ENCODE measurements at places on chromosomes 1 and 21.

DNA sequence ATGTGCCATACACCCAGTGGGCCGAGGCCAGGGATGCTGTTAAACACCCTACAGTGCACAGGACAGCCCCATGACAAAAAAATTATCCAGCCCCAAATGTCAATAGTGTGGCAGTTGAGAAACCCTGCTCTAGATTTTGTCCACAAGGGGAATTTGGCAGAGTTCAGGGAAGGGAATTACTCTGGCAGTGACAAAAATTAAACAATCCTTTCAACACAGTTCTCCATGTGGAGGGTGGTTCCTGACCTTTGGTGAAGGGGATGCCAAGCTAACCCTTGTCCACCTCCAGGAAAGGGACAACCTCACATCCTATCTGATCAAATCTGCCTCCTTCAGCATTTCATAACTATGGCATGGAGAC is 28.4 kb upstream of the CD84 start:
- DNase-seq: no peak

- no peak for DNase-seq
Measured at GRCh38 chr1:1677718-1678580, 14.6 kb downstream of the SLC35E2B start.

- no peak for DNase-seq
Measured at GRCh38 chr1:154276797-154277196, 4.4 kb downstream of the HAX1 start.

DNA sequence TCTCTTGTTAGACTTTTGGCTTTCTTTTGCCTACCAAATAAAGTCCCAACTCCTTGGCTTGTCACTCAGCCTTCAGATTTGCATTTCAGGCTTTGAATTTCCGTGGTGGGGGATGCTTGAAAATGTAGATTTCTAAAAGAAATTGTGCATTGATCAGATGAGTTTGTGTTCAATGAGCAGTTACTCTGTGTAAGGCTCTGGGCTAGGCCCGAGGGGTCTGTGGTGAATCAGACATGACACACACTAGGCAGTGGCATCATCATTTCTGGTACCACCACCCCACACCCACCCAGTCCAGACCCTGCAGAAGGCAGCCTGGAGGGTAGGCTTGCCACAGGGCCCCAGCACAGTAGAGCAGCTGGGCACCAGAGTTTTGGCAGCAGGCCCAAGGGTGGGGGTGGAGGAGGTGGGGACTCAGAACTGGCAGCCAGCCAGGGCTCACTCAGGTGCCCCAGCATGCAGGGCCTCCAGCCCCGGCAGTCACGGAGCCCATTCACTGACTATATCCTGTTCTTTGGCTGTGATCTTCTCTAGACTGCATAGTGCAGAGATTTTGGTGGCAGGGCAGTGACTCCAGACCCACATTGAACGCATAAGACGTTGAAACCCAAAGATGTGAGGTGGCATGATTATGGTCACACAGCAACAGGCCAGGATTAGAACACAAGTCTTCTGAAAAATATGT is 97.2 kb upstream of the ARTN start:
- DNase-seq: no peak

DNA sequence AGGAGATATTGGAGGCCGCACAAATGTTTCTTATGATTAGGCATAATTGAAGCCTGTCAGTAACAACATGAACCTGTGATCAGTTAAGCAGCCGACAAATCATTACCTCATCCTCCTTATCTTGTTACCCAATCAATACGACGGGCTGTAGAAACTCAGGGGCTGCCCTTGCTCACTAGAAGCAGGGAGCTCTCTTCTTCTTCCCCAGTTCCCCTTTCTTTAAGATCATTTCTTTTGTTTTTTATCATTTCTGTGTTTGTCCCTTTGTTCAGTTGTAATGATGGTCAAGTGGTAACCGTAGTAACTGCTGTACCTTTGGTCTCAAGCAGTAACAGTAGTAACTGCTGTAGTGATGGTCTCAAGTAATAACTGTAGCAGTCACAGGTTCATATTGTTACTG is 13.8 kb upstream of the FCGR2A start:
- DNase-seq: no peak

DNA sequence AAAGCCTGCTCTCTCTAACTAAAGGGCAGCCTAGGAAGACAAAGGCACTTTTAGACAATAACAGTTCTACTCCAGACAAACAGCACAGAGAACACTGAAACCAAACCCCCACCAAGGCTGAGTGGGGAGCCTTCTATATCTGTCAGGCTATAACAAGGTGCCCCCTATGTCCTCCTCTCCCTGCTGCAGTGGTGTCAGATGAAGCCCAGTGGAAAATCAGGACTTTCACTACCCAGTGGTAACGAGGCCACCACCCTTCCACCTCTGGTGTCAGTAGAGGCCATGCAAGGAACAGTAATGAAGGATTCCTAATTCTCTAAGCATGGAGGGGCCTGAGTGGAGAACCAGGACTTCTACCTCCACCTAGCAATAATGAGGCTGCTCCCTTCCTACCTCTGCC is 83.7 kb downstream of the ZSWIM5 start:
- DNase-seq: no peak

- DNase-seq: no peak
Measured at GRCh38 chr1:118258975-118259374, 73.9 kb upstream of the SPAG17 start.

DNA sequence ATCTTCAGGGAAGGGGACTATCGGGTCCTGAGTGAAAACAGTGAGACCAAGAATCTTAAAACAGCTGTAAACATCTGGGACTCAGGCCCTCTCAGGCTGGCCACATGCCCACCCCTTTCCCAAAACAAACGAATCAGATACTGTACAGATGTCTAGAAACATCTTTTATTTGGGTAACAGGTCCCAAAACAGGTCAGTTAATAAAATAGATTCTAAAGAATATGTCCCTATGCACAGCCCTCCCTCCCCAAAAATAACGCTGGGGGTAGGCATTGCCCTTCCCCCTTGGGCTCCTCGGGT is 499 bp upstream of the CRTC2 start:
- DNase-seq: no peak

- no peak for DNase-seq
Measured at GRCh38 chr1:24888971-24889676, 41.0 kb downstream of the RUNX3 start.

DNA sequence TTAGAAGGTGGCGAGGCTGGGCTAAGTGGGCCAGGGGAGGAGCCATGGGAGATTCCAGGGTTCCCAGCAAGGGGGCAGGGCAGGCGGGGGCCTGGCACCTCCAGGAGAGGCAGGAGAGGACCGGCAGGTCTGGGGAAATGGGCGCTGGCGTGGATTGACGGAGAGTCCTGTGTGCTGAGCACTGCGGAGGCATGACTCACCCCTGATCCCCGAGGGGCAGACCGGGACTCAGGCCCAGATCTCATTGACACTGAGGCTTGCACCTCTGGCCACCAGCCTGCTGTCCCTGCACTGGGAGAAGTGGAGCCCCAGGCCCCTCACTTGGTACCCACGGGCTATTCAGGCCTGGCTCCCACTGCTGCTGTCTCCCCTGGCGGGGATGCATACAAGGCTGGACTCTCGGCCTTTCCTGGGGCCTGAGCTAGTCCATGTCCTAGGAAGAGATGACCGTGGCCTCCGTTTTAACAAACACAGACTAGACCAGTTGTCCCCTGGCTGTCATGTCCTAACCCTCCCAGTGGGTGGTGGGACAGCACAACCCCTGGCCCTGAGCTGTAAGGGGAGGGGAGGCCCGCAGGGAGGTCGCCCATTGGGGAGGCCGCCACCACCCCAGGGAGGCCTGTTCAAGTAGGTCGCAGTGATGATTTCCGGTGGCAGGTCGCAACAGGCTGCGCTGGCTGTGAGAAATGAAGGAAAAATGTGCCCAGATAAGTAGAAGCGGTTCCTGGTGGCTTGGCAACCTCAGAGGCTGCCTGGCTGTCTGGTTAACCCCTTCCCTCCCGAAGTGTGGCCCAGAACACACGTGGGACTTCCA is 39.7 kb downstream of the RIPK4 start:
- DNase-seq: no peak

DNA sequence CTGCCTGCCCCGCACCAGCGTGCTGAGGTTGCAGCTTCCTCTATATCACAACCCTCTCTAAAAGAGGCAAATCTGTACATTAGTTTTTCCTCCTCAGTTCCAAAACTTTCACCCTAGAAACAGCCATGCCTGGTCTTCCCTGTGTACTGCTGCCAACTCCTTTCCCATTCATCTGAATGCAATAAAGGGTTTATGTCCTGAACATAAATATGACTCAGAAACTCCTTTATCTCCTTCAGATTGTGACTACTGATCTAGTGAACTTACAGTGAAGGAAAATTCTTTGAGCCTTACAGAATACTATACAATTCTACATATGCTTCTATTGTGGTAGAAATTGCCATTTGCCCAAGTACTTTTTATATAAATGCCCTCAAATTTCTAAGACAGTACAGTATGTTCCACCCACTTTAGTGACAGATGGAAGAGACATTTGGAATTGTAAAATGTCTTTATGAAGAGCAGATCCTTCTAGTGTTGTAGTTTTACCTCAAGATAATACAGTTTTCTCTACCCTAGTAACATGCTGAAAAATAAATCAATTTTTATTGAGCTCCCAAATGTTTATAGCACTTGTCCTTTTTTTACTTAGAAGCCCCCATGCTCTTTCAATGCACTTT is 345.1 kb upstream of the SNX7 start:
- no peak for DNase-seq

- no peak for DNase-seq
Measured at GRCh38 chr1:161962091-161962887, 61.4 kb downstream of the OLFML2B start.

DNA sequence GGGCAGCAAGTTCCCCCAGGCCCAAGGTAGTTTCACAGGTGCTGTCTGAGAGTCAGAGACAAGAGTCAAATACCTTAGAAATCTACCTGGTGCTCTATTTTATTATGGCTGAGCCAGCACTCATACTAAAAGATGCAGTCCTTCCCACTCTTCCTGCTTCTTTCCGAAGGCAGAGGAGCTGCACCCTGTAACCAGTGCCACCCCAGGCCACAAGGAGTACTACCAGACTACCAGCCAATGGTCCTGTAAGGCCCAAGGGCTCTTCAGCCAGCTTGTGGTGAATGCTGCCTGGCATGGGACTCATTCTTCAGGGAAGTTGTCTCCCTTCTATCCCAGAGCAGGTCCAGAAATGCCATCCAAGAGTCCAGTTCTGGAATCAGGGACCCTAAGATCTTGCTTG is 203.8 kb upstream of the DUSP10 start:
- DNase-seq: no peak

DNA sequence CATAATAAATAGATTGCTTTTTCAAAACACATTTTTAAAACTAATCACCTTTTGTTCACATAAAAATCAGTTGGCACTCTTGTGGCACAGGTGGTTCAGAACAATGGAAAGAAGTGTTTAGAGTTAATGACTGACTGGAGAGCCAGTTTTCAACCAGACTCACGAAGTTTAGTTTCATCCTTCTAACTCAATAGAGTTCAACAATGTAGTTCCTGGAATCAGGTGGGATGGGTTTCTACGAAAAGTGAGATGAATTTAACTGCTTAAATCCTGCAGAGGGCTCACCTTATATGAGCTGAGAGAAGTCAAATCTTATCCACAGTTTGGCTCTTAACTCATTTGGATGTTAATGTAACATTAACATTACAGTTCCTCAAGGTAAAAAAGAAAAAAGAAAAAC is 116.5 kb downstream of the SMYD2 start:
- no peak for DNase-seq

DNA sequence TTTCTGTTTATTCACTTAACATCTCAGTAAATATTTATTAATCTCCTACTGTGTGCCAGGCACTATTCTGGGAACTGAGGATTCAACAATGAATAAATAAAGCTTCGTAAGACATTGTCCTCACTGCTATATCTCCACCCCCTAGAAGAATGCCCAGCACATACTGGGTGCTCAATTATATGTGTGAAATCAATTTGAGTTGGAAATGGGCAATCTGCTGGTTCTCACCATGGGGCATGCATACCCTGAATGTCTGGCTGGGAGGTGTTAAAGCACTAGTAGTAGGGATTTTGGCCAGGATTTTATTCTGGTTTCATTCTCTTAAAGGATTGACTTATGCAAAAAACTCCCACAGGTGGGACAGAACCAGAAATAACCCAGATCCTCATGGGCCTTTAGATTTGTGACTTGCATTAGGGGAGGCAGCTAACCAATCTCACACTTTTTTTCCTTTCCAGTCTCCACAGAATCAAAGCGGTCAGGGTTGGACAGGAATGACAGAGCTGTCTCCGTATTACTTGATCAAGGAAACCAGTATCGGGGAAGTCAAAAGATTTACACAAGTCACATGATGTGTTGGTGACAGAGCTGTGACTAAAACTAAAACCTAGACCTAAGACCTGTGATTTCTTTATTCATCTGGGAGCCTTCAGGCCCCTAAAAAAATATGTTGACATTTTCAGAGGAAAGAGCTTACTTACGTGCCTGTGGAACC is 12.8 kb downstream of the GFI1 start:
- no peak for DNase-seq

GRCh38 chr1:84825161-84825560 is 67.8 kb downstream of the LPAR3 start:
- DNase-seq: no peak
